ENCODE measurements at places on chromosomes 2 and 18.

GRCh38 chr2:231725476-231725875, 17.2 kb downstream of the PTMA start:
- no peak for DNase-seq

DNA sequence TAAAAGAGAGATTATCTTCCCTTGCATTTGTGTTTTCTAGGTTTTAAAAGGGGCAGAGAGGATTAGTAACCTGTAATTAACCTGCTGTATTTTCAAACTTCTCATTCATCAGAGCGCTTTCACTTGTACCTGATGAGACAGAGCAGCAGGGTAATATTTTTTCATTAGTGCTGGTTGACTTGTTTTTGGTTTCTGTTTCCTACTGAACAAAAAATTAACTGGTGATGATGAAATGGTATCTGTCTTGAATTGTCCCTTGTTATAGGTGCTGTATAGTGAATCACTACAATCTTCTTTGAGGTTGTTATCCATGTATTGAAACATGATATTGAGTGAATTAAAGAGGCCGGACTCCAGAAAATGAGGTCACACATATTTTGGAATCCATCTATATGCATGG, 37.9 kb downstream of the CDH20 start:
- no peak for DNase-seq

DNA sequence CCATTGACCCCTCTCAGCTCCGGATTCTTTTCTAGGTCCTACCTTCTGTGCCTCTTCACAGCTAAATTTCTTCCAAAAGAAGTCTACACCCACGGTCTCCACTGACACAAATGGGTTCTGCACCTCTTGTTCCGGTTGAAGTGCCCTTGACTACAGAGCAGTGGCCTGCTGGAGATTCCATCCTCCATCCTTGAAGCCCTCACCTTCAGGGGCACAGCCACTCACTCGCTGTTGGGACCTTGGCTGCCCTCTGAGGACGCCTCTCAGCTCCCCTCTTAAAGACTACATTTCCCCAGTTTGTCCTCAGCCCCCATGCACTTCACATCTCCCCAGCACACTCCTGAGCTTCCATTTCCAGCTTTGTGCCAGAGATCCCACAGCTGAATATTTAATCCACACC, 226.3 kb downstream of the ATAD2B start:
- DNase-seq = no peak

DNA sequence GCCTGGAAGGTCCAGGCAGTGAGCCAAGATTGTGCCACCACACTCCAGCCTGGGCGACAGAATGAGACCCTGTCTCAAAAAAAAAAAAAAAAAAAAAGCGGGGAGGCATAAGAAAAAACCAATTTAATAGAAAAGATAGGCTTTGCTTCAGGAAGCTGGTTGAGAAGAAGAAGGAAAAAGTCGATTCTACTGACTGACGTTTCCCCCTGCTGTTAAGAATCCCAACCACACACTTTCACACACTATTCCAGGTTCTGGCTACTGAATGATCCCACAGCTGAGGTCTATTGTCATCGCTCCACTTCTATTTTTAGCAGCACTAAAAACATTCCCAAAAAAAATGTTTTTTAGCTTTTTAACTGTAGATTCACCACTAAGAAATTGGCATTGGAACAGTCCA, 6.7 kb upstream of the CHCHD5 start:
- no peak for DNase-seq

GRCh38 chr18:10228326-10228725, 226.1 kb upstream of the APCDD1 start:
- DNase-seq = no peak

DNA sequence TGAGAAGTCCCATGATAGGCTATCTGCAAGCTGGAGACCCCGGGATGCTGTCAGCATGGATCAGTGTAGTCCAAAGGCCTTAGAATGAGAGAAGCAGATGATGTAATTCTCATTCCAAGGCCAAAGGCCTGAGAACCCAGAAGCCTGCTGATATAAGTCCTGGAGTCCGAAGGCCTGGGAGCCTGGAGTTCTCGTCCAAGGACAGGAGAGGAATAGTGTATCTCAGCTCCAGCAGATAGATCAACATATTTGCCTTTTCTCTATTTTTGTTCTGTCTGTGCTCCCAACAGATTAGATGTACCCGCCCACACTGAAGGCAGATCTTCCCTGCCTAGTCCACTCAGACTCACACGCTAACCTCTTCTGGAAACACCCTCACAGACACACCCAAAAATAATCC, 454.9 kb upstream of the CHAC2 start:
- no peak for DNase-seq

- DNase-seq = no peak
Observed at GRCh38 chr18:3615374-3615985, 165.5 kb downstream of the TGIF1 start.

DNA sequence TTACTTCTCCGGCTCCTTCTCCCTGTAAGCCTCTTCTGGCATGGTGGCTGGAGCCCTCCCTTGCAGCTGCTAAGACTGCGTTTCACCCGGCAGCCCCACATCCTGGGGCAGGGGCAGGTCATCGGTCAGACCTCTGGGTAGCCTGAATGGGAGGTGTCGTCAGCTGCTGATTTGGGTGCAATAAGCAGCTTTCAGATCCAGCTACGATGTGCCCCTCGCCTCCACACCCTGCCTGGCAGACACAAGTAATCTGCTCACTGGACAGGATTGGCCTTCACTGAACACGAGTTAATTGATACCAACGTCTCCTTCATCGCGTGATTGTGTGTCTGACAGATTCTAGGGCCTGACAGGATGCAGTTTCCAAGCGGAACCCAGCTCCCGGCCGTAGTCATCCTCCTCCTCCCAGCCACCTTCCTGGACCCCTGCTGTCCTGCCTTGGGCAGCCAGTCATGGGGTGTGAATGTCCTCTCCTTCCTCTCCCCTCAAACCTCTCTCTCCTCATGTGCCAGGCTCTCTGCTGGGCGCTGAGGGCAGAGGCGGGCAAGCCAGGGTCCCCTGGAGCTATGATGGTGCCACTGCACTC, 18.9 kb upstream of the PDIA6 start:
- DNase-seq = no peak

DNA sequence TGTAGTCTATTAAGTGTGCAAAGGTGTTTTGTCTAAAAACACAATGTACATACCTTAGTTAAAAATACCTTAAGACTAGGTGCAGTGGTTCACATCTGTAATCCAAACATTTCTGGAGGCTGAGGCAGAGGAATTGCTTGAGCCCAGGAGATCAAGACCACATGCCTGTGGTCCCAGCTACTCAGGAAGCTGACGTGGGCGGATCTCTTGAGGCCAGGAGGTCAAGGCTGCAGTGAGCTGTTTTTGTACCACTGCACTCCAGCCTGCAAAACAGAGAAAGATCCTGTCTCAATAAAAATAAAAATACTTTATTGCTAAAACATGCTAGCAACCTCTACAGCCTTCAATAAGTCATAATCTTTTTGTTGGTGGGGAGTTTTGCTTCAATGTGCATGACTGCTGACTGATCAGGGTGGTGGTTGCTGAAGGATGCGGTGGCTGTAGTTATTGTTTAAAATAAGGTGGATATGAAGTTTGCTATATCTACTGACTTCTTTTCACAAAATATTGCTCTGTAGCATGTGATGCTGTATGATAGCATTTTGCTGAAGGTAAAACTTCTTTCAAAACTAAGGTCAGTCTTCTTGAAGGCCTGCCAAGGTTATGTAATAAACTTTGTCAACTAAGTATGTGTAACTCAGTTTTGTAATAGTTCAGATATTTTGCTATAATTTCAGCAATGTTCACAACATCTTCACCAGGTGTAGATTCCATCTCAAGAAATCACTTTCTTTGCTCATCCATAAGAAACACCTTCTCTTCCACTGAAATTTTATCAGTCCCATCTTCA, 1238.0 kb upstream of the NRXN1 start:
- DNase-seq = no peak

DNA sequence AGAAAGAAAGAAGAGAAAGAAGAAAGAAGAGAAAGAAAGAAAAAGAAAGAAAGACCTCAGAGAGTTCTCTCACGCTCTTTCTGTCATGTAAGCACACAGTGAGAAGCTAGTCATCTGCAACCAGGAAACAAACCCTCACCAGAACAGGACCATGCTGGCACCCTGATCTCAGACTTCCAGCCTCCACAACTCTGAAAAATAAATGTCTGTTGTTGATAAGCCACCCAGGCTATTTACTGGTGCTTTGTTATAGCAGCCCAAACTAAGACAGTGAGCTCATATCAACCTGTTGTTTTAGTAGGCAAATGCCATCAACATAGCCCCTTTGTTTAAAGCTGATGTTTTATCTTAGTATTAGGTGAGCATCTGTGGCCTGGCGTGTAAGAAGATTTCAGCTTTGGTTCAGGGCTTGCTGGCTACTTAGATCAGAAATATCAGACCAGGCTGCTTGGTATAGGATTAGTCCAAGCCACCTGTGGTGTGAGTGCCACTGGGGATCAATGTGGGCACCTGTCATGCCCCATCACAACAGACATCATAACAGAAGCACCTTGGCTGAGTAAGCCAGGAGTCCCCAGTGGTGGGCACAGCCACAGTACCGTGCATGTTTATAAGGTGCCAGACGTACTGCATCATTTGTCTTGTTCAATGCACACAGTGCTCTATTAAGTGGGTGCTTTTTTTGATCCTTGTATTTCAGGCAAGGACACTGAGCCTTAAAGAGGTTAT, 94.4 kb downstream of the LBH start:
- no peak for DNase-seq

- DNase-seq = no peak
Observed at GRCh38 chr2:9074930-9075329, 71.4 kb upstream of the MBOAT2 start.

DNA sequence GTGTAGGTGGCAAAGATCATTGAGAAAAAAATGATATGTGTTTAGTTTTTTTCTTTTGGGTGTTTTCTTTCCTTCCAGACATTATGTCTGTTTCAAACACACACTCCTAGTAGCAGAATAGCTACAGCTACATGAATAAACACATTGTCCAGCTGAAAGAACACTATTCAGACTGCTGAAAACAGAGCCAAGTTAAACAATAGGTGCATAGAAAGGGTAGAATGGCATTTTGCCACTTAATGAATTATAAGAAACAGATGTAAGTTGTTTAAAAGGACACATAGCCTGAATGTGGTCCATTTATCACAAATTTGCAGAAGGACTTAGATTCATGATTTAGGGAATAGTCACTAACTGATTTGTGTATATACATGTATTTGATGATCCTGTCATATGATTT, 20.1 kb downstream of the CTLA4 start:
- peak; percentile 31 for DNase-seq

DNA sequence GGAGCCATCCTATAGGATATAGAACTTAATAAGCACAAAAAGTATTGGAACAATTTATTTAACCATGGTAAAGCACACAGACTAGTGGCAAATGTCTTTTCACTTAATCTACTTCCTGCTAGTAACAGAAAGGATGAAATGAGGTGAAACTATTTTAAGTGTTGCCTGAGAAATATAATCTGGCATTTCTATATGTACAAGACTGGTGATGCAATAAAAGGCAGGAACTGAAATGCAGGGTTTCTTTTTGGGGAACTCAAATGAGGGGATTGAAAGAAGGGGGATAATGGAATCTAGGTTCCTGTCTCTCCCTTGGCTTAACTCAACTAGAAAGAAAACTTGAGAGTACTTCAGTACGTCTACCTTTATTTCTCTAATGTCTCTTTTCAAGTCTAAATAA, 122.3 kb downstream of the MEMO1 start:
- DNase-seq = no peak

GRCh38 chr2:187485523-187485922, 37.5 kb upstream of the CALCRL start:
- no peak for DNase-seq

GRCh38 chr2:96554293-96555145, 18.0 kb downstream of the ARID5A start:
- DNase-seq = no peak

- no peak for DNase-seq
Observed at GRCh38 chr2:239326831-239327535, 73.8 kb downstream of the HDAC4 start.

- no peak for DNase-seq
Observed at GRCh38 chr2:36497570-36498163, 100.3 kb downstream of the FEZ2 start.

GRCh38 chr2:45826460-45826859, 175.0 kb downstream of the PRKCE start:
- DNase-seq = no peak

GRCh38 chr2:28356095-28356911, 36.4 kb upstream of the FOSL2 start:
- DNase-seq = peak; percentile 17

- DNase-seq = no peak
Observed at GRCh38 chr18:42106784-42107183, 151.8 kb downstream of the PIK3C3 start.

GRCh38 chr2:157447741-157448140, 3.9 kb upstream of the CYTIP start:
- DNase-seq = no peak

DNA sequence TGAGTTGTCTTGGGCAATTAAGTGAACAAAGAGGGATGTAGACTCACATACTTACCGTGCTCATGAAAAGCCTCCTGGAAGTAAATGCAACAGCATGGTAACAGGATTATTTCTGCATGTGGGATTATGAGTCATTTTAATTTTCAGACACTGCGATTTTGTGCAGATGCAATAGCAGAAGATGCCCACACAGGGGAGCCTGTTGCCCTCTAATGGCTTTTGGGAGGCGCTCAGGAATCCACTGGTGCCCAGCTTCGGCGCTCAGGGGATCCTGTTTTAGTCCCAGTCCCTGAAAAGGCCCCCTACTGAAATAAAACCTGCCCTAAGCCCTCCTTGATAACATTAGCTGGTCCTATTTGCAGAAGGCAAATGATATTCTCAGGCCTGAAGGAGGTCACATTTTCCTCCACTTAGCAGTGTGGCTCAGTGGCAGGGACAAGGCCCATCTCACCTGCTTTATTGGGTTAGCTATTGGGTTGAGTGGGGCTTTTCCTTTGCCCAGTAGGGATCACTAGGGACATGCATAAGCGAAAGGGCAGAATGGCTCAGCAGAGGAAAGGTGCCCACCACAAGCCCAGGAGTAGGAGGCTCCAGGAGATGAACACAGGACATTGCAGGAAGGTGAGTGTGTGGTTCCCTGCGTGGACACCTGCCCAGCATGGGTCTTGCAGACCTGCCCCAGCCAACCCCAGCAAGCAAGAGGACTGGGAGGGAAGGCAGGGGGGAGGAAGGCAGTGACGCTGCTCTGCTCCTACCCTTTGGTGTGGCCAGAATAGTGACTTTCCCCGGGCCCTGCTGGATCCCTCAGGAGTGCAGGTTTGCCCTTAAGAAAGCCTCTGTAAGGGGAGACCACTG, 26.5 kb upstream of the KCNS3 start:
- peak; percentile 20 for DNase-seq

GRCh38 chr2:191358325-191359025, 113.3 kb downstream of the MYO1B start:
- DNase-seq = peak; percentile 18

DNA sequence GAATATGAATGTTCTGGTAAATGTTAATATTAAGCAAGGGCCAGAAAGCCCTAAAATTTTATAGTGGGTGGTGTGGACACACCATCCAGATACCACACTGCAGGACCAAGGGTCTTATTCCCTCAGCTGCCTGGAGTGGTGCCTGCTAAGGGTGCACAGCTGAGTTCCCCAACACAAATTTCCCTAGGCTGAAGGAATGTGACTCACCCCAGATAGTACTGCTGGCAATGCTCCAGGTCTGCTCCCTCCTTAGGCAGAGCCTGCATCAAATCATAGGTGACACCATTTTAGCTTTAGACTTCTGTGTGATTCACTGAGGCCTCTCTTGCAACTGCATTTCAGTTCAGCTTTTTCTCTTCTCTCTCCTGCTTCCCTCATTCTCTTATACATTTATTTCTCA, 321.1 kb downstream of the SATB2 start:
- DNase-seq = no peak

- peak; percentile 34 for DNase-seq
Observed at GRCh38 chr2:24317491-24317920, 42.8 kb downstream of the ITSN2 start.

- DNase-seq = no peak
Observed at GRCh38 chr2:127179766-127180165, 40.3 kb downstream of the CYP27C1 start.
